ENCODE measurements at places on chromosomes 2 and 18.

- DNase-seq, result no peak
Observed at GRCh38 chr2:9071584-9072124, 68.2 kb upstream of the MBOAT2 start.

DNA sequence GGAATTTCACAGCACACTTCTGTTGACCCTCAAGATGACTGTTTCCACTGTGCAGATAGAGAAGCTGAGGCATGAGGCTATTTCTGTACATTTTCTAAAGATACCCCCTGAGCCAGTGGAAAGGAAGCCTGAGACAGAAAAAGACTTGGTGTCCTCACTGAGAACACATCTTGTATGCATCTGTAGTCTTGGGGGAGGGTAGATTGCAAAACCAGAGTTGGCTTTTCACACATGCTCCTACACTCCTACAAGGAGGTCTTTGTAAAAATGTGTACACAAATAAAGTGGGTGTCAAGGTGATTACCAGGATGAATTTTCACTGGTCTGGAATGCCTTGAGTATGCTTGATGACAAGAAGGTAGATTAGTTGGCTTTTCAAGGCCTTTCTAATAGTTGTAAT, 98.0 kb downstream of the KCTD18 start:
- no peak for DNase-seq

DNA sequence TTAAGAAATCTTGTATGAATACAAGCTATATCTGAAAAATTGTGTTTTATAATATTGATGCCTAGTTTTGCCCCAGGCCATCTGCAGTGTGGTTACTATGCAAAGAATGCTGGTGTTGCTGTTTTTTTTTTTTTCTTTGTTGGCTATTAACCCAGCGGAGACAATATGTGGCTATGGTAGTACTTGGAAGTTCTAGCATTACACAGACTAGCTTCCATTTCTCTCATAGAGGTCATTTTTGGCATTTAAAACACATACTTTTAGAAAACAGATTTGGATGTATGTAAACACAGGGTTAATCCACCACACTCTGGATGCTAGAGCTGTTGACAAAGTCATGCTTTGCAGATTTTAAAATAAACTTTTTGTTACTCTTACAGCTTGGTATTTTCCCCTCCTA, 209.8 kb downstream of the NEDD4L start:
- DNase-seq, result no peak

DNA sequence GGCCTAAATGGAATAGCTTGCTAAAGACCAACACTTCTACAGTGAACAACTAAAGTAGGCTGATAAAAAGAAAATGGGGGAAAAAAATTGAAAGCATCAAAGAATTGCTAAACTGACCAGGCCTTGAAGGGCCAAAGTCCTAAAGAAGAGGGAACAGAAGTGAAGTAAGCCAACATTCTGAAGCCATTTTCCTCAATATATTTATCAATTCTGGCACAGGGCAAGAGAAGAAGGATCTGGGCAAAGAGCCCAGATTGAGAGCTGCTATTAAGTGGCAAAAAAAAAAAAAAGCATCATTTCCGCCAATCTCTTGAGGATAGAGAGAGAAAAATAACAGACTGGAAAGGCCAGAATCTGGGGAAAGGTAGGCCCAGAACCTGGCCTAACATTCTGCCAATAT, 25.7 kb downstream of the FANCL start:
- no peak for DNase-seq

- no peak for DNase-seq
Observed at GRCh38 chr2:130251535-130251872, 53.3 kb upstream of the TUBA3E start.

GRCh38 chr2:189128970-189129369, 50.6 kb downstream of the COL5A2 start:
- no peak for DNase-seq

DNA sequence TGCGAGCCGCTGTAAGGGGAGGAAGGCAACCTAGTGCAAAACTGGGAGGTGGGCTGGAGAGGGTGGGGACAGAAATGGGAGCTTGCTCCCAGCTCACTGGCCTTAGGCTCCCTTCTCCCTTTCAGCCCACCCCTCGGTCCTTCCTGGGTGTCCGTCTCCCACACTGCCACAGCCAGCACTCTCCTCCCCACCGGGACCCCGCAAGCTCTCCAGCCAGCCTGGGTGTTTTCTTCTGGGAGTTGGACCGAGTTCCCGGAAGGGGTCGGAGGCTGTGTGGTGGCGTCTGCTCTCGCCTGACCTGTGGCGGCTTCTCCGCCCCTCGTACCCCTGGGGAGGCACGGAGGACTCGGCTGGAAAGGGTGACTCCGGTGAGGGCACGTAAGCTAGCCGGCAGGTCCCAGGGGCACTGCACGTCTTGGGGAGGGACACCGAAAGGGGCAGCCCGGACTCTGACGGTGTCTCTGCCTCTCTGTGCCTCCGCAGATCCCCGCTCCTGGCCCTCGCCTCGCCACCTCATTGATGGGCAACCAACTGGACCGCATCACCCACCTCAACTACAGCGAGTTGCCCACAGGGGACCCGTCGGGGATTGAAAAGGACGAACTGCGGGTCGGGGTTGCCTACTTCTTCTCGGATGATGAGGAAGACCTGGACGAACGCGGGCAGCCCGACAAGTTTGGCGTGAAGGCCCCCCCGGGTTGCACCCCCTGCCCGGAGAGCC, 1.1 kb downstream of the LRATD1 start:
- no peak for DNase-seq

DNA sequence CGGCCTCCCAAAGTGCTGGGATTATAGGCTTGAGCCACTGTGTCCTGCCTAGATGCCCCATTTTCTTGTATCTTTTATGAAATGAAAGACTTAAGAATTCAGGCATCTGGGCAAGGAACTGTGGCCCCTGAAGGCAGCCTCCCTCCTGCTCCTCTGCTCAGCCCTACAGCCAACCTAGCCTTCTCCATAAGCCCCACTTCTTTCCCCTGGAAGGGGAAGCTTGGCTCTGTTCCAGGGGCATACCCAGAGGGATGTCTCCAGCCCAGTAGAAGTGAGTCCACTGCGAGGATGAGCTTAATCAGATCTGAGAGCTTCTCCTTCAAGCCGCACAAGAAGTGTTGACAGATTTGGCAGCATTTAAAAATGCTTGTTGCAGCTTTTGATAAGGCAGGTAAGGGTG, 39.7 kb downstream of the RHOB start:
- DNase-seq, result no peak

DNA sequence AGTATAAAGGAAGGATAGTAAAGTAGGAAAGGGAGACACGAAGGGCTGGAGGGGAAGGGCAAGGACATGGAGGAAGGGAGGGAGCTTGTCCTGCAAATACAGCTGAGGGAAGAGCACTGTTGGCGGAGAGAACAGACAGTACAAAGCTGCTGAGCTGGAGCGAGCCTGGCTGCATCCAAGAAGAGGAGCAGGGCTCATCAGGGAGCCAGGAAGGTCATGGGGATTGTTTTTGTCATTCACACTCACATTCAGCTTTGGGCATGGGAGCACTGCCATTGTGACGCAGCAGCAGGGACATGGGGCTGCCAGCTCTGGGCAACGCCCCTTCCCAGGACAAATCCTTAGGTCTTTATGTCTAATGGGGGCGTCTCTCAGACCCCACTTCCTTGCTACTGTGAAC, 125.1 kb downstream of the COPS8 start:
- DNase-seq, result no peak

DNA sequence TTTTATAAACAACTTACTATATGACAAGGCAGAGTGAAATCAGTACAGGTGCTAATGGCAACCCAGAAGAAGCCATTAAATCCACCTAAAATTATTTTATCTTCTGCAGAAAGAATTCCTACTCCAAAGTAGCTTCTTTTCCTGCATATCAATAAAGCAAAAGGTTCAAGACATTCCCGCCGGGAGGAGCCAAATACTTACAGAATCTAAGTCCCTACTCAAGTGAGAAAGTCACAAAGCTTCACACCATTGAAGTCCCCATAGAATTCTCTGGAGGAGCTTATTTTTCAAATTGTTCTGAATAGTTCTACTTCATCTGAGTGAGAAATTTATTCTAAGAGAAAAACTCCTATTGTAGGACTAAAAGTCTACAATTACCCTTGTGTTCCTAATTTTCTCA, 233.7 kb upstream of the HNRNPA3 start:
- DNase-seq, result no peak

DNA sequence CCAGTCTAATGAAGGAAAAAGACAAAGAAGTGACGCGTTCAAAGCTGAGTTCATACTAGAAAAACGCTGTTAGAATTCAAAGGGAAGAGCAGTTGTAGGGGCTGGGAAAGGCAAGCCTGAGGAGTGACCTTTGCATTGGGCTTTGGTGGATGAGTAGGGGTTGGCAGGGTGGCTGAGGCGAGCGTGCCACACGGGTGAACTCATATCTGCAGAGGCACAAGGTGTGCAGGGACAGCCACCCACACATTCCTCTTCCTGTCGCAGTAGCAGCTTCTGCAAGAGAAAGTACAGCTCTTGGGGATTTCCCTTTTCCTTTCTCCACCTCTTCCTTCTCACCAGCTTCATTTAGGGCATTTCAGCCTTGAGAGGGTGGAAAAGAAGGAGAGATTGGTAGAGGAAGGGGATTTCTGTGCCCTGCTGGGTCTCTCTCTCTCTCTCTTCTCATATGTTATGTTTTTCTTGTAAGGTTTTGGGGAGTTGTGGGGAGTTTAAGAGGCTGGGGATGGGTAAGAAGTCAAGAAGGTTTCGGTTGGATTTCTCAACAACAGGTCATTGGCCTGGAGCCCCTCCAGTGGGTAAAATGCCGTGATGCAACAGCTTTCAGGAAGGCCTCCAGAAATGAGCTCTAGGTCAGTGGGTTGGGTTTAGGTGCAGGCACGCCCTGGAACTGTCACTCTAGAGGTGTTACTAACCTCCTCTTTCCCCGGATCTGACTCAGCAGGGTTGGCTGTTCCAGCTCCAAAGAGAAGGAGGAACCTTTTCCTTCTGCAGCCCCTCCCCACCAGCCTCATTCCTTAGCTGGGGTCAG, 40.1 kb downstream of the ODC1 start:
- peak; percentile 23 for DNase-seq

DNA sequence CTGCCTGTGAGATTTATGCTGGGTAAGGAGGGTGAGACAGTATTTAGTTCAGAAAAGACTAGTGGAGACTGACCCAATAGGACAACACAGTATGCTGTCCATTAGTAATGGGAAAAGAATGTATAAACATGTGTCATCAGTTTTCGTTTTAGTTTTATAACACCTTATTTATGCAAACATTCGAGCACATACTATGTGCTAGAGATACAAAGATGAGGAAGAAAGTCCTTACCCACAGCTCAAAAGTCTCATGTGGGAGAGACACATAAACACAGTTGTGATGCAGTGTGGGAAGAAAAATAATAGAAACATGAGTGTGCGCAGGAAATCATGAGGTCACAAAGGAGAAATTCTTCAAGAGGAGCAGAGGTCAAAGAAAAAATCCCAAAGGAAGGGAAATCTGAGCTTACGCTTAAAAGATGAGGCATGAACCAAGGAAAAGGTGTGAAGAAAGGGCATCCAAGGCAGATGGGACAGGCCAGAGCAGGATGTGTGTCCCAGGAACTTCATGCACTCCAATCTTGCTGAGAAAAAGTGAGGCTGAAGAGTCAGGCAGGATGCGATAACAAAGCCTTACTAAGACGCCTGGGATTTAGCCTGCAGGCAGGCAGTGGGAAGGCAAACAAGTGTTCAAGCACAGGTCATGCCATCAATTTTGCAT, 8.1 kb downstream of the METTL21A start:
- no peak for DNase-seq

DNA sequence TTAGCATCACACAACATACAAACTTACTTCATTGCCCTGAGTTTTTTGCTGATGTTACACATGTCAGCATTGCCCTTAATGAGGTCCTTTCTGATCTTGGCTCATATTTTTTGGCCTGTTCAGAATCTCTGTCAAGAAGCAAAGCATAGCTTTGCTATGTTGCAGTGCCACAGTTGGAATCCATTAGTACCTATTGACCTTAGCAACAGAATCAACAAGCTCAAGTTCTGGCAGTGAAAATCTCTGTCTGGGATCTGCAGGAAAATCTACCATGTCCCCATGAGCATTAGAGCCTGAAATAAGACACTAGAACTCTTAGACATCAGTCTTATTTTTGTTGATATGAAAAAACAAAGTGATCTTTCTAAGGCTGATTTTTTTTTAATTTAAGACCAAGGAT, 105.6 kb upstream of the FHL2 start:
- no peak for DNase-seq

DNA sequence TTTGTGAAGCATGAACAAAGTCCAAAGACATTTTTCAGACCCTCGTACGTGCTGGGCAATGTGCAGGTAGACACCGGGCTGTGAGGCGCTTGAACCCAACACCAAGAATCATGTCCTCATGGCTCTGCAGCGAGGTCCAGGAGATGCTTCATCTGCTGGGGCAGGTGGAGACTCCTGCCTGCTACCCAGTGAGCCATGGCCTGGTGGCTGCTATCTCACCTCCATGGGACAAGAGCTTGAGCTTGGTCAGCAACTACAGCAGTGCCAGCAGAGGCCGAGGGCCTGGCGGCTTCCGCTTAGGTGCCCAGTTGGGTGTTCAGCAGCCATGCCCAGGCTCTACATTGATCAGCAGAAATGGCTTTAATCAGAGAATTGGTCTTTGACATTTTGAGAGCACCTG, 281.0 kb upstream of the HS6ST1 start:
- no peak for DNase-seq

- DNase-seq, result no peak
Observed at GRCh38 chr2:73823916-73824523, 4.7 kb upstream of the STAMBP start.

- no peak for DNase-seq
Observed at GRCh38 chr2:46232860-46233259, 64.3 kb upstream of the EPAS1 start.

GRCh38 chr18:37537868-37538525, 27.6 kb downstream of the CELF4 start:
- no peak for DNase-seq

- no peak for DNase-seq
Observed at GRCh38 chr2:109238580-109238979, 109.6 kb downstream of the SH3RF3 start.

DNA sequence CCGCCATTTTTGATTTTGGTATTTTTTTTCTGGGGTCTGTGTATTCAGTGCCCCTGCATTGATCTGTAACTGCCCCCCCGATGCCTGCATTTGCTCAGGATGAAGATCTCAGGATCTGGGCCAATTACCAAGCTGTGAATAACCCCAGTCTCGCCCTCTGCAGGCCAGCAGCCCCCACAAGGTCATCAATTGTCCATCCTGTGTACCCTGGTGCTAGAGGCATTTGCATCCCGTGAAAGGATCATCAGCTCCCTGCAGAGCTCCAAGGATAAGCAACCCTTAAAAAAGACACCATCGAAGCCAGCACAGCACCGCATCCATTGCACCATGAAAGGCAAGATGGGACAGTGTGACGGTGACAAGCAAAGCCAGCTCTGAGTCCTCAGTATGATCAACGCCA, 154.1 kb upstream of the KLHL29 start:
- DNase-seq, result no peak
